Smooth muscle cell of trachea (primary cell): ENCODE measurements at places on chromosomes 3 and 15. TPM values are rescaled to one million over a fixed set of nuclear protein-coding genes. Genes with fewer than 3 reads are reported as not detected.

Gene GPR171
- not detected in 2 replicates for total RNA-seq

Gene CLDN11
- 211 and 779 TPM in 2 replicates for total RNA-seq

Gene GALNT15
- total RNA-seq: 17.9 and 93.0 TPM in 2 replicates

Gene SAMMSON
- total RNA-seq: not detected in 2 replicates

Gene COL6A5
- not detected in 2 replicates for total RNA-seq

Gene TRAT1
- total RNA-seq: not detected in 2 replicates

Gene P2RY14
- not detected in 2 replicates for total RNA-seq

Gene THSD4
- total RNA-seq: 31.3 and 52.6 TPM in 2 replicates

Gene CASR
- not detected in 2 replicates for total RNA-seq

Gene CLSTN2
- total RNA-seq: 0.29 and 0.33 TPM in 2 replicates
